ENCODE measurements at places on chromosomes 16 and 17.

DNA sequence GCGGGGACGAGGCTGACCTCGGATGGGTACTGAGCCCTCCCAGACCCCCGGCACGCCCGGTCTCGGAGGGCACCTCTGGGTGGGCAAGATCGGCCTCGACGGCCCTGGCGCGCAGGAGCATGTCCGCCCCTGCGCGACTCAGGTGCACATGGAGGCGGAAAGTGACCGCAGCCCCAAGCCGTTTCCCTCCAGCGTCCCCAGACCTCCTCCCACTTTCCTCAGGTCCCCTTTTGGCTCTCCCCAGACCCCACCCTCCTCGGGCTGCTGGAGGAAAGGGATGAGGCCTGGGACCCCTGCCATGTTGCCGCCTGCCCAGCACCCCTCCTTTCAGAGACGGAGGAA is 10.0 kb downstream of the RPL19 start:
- DNase-seq: no peak

DNA sequence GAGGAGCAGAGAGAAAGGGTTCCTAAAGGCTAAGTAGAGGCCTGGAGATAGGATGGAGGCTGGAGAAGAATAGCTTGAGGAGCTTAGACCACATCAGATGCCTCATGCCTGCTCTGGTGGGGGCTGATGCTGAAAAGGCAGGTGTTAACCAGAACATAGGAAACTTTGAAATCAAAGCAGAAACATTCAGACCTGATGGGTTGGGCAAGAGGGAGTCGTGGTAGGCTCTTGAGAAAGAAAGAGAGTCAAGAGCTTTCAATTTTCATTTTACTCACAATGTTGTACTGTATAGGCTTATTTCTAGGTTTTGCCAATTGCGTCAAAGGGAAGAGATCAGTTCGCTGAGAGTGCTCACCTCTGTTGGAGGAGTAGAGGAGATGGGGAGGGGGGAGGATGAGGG is 406.6 kb upstream of the SALL1 start:
- DNase-seq: no peak

GRCh38 chr16:2031081-2031577 is 4.4 kb downstream of the NHERF2 start:
- no peak for DNase-seq

- peak; percentile 75 for DNase-seq
Measured at GRCh38 chr16:17328932-17329331, 141.8 kb downstream of the XYLT1 start.

DNA sequence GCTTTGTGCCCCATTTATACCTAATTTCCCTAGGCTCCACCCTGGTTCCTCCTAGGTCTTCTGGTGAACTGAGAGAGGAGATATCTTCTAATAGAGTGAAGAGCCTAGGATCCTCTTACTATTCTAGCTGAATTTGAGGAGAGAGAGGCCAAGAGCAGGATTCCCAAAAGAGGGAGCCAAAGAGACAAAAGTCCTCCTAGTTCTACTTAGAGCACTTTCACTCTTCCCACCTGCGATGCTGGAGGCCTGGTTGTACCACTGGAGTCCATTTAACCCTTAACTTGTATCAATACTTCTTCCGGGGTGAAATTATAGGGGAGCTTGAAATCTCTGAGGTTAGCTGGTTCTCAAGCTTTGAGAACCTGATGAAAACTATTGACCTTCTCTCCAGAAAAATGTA is 3.4 kb upstream of the SSH2 start:
- peak; percentile 43 for DNase-seq

DNA sequence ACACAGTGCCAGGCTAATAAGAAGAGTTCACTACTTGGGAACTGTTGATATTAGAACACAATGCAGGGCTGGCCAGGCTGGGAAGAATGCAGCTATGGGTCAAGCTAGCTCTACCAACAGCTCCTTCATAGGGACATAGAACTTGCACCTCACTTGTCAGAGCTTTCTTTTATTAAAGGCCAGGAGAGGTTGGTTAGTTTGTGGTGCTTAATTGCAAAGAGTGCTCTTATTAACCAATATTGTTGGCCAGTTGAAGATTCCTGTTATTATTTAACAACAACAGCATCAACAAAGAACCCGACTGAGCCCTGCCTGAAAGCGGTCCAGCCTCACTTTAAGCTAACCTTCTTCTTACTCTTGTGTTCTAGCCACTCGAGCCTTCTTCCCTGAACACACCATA is 43.4 kb upstream of the ANKFN1 start:
- no peak for DNase-seq

DNA sequence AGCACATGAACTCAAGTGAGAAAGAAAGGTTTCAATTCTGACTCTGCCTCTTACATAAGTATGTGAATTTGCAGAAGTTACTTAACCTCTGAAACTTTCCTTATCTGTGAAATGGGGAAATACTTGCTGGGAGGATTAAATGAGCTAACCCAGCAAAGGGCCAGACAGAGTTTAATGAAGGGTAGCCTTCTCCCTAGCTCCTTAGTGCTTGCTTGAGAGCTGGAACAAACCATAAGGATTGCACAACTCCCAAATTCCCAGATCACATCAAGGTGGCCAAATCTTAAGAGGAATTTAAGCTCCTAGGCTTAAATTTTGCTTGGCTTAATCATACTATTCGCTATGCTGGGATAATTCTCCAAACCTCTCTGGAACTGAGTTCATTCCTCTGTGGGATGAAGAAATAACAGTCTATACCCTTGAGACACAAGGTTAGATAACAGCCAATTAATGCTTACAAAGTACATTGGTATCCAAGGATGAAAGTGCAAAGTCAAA is 11.8 kb upstream of the WSB1 start:
- peak; percentile 87 for DNase-seq

- DNase-seq: no peak
Measured at GRCh38 chr16:78291604-78292003, 192.2 kb downstream of the WWOX start.

GRCh38 chr16:73125850-73126524 is 78.1 kb upstream of the ZFHX3 start:
- DNase-seq: peak; percentile 89

- no peak for DNase-seq
Measured at GRCh38 chr16:22887445-22887844, 73.5 kb downstream of the HS3ST2 start.

GRCh38 chr17:9594065-9594464 is 17.6 kb downstream of the CFAP52 start:
- no peak for DNase-seq

DNA sequence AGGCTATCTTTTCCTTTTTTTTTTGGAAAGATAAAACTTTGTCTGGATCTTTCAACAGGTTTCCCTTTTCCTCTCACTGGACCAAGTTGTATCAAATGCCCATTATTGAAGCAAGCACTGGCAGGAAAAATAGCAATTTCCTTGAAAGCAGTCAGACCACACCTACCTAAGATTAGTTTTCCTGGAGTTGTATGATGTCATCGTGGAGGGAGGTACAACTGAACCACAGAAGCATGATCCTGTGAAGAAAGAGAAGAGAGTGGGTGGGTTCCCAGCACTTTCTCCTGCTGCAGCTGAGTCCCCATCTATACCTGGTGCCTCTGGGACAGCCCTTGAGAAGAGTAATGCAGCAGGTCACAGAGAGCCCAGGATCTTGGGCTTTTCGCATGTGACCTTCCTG is 63.6 kb upstream of the ERCC4 start:
- no peak for DNase-seq

- DNase-seq: peak; percentile 65
Measured at GRCh38 chr16:83835586-83836566, 28.1 kb downstream of the HSBP1 start.

GRCh38 chr17:49349541-49349940 is 12.5 kb downstream of the ZNF652 start:
- no peak for DNase-seq

GRCh38 chr16:4862639-4863038 is 15.4 kb downstream of the UBN1 start:
- no peak for DNase-seq

GRCh38 chr16:3592559-3592958 is 15.4 kb upstream of the NLRC3 start:
- no peak for DNase-seq

DNA sequence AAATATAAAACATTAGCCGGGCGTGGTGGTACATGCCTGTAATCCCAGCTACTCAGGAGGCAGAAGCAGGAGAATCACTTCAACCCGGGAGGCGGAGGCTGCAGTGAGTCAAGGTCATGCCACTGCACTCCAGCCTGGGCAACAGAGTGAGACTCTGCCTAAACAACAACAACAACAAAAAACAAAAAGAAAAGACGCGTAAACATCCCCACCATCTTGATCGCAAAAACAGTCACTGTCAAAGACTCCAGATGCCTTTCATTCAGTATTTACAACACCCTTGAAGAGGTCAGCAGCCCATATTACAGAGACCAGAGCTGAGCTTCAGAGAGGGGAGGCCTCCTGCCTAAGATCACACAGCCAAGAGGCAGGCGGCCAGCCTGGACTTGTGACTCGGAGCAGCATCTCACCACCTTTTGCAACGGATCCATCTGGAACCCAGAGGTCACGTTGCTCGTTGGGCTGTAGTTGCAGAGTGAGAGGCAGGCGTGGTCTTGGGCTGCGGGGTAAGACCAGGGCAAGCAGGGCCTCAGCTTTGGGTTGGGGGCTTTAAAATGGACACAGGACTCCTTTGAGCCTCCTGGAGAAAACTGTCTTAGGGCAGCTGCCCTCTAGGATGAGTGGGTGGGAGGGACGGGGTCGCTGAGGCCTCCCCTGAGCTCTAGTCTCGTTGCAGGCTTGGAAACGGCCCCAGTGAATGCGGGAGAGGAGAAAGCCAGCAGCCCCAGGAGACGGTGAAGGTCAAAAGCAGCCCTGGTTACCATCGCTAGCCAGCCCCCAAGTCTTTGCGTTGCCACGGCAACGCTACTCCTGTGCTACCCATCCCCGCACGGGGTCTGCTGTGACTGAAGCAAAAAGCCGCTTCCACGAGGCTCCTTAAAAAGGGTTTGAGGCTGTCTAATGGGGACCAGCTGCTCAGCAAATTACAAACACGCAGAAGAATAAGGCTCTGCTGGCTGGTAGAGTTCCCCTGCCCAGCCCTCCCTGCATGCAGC is 26.1 kb downstream of the LGALS3BP start:
- peak; percentile 63 for DNase-seq

DNA sequence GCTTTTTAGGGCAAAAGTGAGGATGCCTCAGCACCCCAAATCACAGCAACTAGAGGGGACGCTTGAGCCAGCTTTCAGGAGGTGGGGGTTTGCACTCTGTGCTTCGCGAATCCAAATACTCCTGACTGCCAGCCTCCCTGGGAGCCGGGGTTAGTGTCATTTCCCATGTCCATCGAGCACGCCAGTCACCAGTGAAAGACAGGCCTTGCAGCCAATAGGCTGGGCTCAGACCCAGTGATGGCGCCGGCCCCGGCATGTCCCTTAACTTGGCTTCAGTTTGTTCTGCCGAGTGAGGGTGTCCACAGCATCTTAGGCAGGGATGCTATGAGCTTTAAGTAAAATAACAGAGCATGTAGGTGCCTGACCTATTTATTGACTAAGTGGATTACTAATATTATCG is 50.9 kb upstream of the CDC42EP4 start:
- DNase-seq: no peak

DNA sequence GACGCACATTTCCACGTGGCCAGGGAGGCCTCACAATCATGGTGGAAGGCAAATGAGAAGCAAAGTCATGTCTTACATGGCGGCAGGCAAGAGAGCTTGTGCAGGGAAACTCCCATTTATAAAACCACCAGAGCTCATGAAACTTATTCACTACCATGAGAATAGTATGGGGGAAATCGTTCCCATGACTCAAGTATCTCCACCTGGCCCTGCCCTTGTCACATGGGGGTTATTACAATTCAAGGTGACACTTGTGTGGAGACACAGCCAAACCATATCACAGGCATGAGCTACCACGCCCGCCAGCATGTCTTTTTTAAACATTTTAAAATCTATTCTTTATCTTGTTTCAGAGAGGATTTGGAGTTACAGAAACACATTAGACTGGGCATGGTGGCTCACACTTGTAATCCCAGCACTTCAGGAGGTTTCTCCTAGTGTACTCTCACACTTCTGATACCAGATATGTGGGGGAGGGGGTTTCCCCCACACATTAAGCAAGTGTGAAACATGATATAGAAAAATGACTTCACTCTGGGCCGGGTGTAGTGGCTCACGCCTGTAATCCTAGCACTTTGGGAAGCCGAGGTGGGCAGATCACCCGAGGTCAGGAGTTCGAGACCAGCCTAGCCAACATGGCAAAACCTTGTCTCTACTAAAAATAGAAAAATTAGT is 5.6 kb upstream of the ATMIN start:
- no peak for DNase-seq

GRCh38 chr17:58264407-58265103 is 16.2 kb downstream of the MPO start:
- no peak for DNase-seq

GRCh38 chr17:28655160-28655559 is 6.5 kb downstream of the SDF2 start:
- no peak for DNase-seq

- DNase-seq: no peak
Measured at GRCh38 chr16:83005653-83006160, 378.9 kb downstream of the CDH13 start.

GRCh38 chr17:2202302-2202995 is 101.1 kb downstream of the SMG6 start:
- DNase-seq: no peak

- DNase-seq: peak; percentile 59
Measured at GRCh38 chr17:45160447-45161287, 1.0 kb upstream of the HEXIM2 start.

DNA sequence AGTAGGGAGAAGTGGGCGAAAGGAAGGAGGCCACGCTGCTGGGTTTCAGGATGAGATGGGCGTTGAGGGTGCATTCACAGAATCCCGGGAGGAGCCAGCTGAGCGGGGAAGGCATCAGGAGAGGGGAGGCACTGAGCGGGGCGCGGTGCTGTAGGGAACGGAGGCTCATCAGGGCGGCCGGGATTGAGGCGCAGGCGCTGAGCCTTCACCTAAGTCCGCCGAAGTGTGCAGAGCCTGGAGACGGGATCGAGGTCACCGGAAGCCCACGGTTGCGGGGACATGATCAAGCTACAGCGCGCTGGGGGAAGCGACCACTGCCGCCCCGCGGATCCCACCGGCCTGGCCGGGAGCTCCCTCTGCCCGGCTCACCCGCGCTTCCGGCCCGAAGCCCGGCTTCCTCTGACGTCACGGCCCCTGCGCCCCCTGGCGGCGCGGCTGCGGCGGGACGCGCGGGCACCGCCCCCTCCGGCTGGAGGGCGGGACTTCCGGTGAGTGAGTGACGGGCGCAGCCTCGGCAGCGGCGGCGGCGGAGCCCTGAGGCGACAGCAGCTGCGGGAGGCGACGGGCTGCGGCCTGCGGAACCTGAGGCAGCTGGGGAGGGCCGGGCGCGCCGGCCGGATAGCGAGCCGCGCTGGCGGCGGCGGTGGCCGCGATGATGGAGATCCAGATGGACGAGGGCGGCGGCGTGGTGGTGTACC is at the start of gene MAPK8IP3:
TSS of gene MAPK8IP3 (plus strand) at position 508 of the 698 bp plus-strand sequence. CDS start at position 653, 145 bp downstream.
- peak; percentile 80 for DNase-seq
